ENCODE measurements at places on chromosomes 2 and 18.

GRCh38 chr2:191582355-191582754 lies 95.6 kb upstream of the NABP1 start:
- no peak for DNase-seq

DNA sequence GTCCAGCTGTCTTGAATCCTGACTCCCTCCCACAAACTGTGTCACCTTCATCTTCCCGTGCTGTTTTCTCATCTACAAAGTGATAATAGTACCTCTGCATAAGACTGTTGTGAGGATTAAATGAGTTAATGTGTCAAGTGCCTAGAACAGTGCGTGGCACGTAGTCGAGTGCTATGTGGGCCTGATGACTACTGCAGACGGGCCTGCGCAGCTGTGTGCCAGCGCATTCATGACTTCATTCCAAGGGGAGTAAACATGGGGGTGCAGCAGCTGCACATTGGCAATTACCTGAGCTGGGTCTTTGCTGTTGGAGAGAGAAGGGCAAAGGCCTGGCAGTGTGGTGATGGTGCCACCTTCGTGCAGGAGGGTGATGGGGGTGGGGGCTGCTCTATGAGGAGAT lies 5.0 kb downstream of the TEX44 start:
- no peak for DNase-seq

- no peak for DNase-seq
Observed at GRCh38 chr2:127324635-127325034, 30.7 kb upstream of the ERCC3 start.

DNA sequence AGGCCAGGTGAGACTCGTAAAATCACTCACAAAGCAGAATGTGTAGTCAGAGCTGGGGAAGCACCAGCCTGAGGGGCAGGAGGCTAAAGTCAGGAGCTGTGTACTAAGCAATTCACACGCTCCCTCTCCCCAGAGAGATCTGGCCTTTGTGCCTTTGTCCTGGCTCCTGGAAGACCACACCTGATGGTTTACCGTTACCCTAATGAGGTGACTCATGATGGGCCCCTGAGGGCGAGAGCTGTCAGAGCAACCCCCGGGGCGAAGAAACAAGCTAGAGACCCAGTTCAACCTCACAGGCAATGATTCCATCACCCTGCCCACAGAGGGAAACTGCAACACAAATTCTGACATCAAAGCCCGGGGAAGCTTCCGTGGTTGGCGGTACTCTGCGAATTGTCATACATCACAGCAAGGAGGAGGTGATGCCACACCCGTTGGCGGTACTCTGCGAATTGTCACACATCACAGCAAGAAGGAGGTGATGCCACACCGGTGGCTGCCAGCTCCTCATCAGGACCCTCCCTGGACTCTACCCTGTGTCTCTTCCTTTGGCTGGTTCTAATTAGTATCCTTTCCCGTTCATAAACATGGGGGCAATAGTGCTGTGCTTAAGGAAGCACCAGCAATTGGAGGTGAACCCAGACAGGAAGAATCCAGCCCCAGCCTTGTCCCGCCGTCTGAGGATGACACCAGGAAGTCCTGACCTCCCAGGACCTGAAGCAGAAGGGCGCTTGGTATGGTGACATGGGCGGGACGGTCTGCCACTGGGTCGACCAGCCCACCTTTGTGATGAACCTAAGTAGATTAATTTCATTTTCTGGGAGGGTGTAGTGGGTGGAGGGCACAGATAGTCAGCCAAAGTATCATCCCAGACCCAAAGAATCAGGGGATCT lies 30.5 kb downstream of the B3GNT7 start:
- DNase-seq = no peak

- no peak for DNase-seq
Observed at GRCh38 chr2:209381091-209381490, 42.8 kb upstream of the MAP2 start.

DNA sequence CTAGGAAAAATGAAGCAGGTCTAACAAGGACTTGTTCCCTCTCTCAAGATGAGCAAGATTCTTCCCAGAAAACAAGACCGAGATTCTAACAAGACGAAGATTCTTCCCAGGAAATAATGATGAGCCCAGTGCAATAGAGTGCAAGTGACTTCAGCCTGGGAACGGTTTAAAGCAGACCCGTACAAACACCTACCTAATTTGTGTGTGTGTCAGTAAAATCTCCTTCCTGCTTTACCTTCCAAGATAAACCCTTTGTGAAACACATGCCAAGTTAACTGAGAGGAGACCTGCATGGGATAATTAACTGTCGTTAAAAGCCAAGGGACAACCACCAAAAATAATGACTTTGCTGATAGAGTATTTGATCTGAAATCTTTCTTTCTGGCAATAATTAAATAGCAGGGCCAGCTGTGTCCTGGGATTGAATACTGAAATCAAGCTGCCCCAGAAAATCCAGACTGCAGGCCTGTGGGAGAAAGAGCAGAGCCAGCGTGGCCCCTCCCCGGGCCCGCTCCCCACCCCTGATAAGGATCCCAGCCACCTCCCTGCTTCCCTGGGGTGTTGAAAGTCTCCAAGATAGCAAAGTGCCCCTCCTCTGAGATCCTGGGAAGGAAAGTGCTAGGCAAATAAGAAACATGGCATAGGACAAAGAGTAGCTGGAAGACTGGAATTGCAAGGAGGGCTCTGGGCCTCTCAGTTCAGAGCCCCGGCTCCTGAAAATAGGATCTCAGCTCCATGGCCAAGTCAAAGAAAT lies 145.5 kb downstream of the CYP26B1 start:
- DNase-seq = no peak

GRCh38 chr2:69624131-69624530 lies 19.4 kb downstream of the AAK1 start:
- DNase-seq = no peak

GRCh38 chr2:48356701-48357325 lies 173.1 kb upstream of the STON1 start:
- DNase-seq = no peak

Data from NCI-H1092 (cell line).